ENCODE measurements at places on chromosomes 5 and 9.

- peak; percentile 82 for DNase-seq
Observed at GRCh38 chr5:176573564-176574296, 24.6 kb downstream of the CDHR2 start.

DNA sequence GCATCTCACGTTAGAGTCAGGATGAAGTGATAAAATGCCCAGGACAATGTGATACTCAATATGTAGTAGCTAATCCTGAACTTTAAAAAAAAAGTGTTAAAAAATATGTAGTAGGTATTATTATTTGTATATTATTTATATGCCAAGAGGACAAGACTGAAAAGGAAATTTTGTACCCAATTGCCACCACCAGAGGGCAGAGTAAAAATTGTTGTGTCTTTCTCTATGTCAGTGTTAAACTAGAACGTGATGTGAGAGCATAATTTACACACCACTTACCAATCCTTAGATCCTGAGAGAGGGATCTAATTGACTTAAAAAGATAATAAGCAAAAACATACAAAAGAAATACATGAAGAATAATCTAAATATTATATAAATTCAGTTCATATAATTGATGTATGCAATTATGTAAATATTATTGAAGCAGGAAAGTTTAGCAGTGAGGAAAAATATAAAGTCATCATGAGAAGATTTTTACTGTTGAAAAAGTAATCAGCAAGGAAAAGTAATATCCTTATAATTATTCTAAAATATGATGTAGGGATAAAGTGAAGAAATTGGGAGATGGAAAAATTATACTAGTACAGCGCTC, 288.9 kb downstream of the RAB3C start:
- DNase-seq: no peak

- DNase-seq: peak; percentile 71
Observed at GRCh38 chr9:13351778-13352386, 72.4 kb upstream of the MPDZ start.

- no peak for DNase-seq
Observed at GRCh38 chr5:142235870-142236672, 88.8 kb downstream of the SPRY4 start.

DNA sequence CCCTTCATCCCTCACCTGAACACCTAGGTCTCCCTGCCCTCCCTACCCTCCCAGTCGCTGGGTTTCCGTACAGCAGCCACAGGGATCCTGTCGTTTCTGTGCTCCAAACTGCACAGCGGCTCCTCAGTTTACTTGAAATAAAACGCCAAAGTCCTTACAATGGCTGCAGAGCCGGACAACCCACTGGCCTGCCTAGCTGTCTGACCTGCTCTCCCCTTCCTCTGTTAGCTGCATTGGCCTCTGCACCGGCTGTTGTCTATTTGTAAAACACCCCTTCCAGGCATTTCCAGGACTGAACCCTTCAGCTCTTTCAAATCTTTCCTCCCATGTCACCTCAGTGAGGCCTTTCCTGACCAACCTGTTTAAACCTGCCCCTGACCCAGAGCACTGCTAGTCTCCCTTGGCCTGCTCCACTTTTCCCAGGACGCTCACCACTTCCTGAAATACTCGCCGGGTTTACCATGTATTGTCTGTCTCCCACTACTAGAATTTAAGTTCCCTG, 9.1 kb upstream of the MGAT1 start:
- DNase-seq: no peak

- peak; percentile 35 for DNase-seq
Observed at GRCh38 chr5:97071101-97071500, 71.3 kb downstream of the LIX1 start.

GRCh38 chr9:79691496-79691895, 119.7 kb downstream of the TLE4 start:
- DNase-seq: no peak

GRCh38 chr5:136453199-136453598, 87.9 kb upstream of the TRPC7 start:
- no peak for DNase-seq

DNA sequence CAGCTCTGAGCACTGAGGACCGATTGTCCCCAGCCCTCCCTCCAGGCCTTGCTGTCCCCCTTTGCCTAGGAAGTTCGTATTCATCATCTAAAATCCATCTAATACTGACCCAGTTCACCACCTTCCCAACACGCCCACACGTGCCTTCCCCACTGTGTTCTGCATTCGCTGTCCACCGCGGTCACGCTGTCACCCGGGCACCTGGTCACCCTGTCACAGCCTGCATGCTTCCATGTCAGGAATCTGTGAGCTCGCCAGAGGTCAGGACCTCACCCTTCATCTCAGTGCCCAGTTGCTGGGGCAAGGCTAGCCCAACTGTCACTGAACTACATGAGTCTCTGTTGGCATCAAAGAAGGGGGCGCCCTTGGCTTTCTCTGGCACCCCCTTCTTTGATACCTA, 82.9 kb upstream of the RUFY1 start:
- DNase-seq: no peak

- no peak for DNase-seq
Observed at GRCh38 chr5:131661933-131662332, 26.9 kb upstream of the RAPGEF6 start.

- no peak for DNase-seq
Observed at GRCh38 chr9:119881898-119882297, 512.7 kb upstream of the BRINP1 start.

DNA sequence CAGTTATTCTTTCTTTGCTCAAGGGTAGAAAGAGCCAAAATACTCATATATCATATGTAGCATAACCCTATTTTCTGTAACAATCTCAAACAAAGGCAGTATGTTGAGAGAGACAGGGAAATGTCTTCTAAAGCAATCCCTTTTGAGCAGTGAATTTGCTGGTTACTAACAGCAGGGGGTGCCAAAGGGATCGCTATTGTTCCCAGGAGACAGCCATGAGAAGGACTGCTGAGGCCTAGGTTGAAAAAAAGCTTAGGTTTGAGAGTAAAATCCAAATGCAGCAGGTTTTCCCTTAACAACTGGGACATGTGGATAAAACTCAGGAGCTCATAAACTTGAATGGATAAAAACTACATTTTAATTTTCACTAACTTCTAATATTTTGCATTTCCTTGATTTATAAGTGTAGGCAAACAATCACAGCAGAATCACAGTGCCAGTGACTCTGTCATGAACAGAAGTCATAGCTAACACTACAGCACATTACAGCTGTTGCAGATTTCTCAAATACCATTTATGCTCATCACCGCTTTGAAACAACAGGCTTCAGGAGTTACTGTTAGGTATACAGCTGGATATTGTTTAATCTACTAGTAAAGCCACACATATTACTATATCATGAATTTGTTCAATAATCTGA, 148.4 kb downstream of the MAPKAP1 start:
- DNase-seq: peak; percentile 88

DNA sequence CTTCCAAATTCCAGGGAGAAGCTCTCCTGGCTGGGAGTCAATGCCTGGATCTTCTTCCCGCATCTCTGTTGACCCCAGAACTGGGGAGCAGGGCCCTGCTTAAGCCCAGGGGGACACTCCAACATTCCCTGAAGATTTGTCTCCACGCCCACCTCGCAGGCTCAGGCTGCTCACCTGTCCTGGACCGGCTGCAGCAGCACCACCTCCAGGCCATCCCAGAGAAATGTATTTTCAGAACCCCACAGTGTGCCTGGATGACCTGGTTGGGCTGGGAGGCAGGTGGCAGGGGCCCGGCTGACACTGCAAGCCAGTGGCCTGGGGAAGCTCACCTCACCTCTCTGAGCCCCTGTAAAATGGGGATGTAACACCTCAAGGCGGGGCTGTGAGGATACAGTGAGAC, 27.1 kb upstream of the ZBTB43 start:
- no peak for DNase-seq
